Renal pelvis (tissue), 12 donors: ENCODE measurements at places on chromosomes 2 and 18.

DNA sequence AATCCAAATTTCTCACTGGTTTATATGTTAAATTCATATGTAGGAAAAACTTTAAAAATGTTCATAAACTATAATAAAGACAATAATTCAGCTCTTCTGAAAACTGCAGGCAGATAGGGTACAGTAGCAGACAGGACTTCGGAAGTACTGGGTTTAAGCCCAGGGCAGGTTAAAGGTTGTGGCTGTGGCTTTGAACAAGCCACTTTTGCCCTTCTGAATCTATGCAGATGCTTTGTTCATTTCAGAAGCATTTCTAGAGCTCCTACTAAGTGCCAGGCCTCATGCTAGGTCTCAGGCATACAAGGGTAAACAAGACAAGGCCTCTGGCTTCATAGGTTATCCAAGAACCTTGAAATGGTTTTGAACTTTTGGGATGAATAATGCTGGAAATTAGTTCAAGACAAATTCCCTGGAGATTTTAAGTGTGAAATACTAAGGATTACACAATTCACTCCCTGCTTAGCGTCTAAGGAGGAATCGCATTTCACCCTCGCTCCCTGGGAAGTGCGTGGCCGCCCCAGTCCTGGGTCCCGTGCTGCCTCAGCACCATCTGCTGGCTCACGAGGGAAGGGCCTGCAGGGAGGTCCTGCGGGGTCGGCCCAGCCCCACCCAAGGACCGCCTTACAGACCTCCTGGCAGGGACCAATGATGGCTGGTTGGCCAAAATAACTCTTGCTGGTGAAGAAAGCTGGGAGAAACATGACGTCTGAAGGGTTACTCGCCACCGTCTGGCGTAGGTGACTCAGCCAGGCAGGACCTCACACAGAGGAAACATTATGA lies 67.7 kb upstream of the L3MBTL4 start:
- peak; percentile 52 for DNase-seq

GRCh38 chr18:50038448-50038847 lies 156.5 kb downstream of the MYO5B start:
- DNase-seq: no peak

DNA sequence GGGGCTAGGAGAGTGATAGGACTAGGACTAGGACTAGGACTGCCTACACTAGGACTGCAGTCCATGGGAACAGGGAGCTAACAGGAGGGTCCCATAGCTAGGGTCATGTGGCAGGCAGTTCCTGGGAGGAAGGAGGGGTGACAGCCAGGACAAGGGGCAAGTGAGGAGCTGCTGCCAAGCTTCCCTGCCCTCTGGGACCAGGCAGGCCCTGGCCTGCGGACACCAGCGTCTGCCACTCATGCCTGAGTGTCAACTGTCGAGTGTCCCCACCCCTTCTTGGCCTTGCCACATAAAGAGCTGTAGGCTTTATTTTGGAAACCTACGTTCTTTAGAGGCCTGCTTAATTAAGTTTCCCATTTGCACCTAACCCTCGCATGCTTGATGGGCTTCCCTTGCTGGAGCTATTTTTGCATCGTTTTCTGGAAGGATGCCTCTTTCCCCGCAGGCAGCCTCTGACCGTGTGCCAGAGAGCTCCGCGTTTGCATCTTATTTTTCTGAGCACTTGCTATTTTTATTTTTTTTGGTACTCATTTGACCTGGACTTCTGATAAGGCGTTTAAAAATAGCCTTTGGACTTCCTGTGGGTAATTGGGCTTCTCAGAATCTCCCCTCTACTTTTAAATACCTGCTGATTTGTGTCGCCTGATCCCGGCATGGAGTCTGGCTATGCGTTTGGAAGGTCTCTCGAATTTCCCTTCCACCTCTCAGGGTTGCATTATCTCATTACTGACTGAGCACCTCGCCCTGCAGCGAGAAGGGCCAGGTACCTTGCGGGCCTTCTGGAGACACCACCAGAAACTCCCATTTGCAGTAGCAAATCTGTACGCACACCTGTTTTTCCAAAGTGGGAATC lies 66.4 kb downstream of the SH3RF3 start:
- no peak for DNase-seq

- no peak for DNase-seq
Measured at GRCh38 chr2:111219285-111219684, 98.6 kb downstream of the BCL2L11 start.
